ENCODE measurements at places on chromosomes 4 and X. TPM values are rescaled to one million over a fixed set of nuclear protein-coding genes. Genes with fewer than 3 reads are reported as not detected.

DNA sequence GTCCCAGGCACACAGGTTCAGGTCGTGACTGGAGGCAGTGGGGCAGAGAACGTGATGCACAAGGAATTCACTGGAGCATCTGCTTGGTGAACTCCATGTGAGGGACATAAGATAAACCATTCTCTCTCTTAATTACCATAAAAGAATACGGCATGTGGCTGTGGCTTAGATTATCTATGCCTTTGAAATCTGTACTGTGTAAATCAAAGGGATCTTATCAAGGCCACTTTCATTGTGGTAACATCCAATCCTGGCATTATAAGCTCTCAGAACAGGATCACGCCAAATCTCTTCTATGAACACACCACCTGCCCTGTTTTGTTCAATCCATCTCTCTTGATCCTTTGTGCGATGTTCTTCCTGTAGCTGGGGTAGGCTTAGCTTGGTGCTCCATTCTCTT is 192.3 kb downstream of the SPATA18 start:
- no peak for DNase-seq

DNA sequence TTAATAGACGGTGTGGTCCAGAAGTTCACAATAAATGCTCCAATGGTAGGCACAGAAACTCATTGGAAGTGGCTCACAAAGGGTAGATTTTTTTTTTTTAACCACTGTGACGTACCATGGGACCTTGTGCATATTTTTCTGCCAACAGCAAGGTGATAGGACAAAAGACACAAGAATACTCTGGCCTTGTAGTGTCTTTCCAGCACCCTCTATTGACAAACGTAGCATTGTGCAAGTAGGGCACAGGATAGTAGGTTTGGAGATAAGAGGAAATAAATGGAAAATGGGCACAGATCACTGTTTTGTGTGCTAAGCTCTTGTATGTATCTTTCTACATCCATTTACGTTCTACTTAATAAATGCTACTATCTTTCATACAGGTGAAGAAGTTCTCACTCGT is 2054.9 kb downstream of the PCDH7 start:
- DNase-seq: no peak

DNA sequence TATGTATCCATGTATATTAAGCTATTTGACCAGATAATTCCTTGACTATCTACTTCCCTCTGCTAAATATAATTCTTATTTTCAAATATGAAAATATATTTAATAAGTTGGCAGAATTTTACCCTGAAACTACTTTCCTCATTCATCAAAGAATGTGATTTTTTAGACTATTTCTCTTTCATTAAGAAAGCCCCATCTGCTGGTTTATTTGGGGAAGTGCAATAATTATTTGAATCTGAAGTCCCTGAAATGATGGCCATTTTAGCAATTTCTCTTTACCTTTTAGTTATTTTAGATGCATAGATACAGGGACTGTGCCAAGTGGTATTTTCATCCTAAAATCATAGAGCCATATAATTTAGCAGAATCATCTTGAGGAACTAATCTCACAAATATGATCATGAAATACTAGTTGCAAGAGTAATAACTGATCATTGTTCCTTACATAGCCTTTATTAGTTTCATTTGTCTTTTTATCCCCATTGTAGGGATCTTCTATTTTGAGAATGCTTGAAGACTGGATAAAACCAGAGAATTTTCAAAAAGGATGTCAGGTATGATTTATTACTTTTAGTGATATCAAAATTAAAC is 39.0 kb downstream of the ENPEP start:
- DNase-seq: no peak

DNA sequence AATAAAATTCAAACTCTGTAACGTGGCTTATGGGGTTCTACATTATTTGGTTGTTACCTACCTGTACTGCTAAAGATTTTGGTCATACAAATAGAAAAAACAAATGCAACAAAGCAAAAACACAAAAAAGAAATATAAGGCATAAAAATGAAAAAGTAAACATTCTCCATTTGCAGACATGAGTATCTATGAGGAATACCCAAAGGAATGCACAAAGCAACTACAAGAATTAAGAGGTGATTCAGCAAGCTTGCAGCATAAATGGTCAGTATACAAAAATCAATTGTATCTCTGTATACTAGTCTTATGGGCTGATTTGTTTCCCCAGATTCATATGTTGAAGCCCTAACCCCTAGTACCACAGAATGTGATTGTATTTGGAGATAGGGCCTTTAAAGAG is 3.6 kb upstream of the PDE5A start:
- DNase-seq: no peak

GRCh38 chr4:128880662-128881061 is 71.2 kb downstream of the JADE1 start:
- DNase-seq: no peak

The ZNF711 gene
- 0.48 TPM for total RNA-seq

The XAGE1A gene
- not detected for total RNA-seq

Measured in activated T-helper 2 cell treated with anti-CD3 and anti-CD28 coated beads, Interferon-gamma antibody, Interleukin-2, Interleukin-4, amounts not matched to agents 10 μg/mL and 5 μg/mL and 100 μg/mL, durations not matched to agents 14 hours and 24 hours and 36 hours (primary cell).